ENCODE measurements at places on chromosomes 6 and 20. TPM values are rescaled to one million over a fixed set of nuclear protein-coding genes. Genes with fewer than 3 reads are reported as not detected.

DNA sequence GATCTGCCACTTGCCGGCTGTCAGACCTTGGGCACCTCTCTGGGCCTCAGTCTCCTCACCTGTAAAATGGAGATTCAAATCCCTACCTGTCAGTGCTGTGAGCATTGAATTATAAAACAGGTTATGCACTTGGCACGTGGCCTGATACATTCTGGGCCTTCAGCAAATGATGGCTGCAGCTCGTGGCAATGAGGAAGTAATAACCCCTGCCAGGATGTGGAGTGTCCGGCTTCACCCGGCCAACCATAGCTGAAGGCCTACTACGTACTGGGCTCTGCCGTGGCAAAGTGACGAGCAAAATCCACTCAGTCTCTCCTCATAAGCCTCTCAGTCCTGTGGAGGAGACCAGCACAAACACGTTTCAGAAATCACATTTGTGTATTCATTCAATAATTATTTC is 10.9 kb upstream of the VSTM2L start:
- DNase-seq, result no peak

DNA sequence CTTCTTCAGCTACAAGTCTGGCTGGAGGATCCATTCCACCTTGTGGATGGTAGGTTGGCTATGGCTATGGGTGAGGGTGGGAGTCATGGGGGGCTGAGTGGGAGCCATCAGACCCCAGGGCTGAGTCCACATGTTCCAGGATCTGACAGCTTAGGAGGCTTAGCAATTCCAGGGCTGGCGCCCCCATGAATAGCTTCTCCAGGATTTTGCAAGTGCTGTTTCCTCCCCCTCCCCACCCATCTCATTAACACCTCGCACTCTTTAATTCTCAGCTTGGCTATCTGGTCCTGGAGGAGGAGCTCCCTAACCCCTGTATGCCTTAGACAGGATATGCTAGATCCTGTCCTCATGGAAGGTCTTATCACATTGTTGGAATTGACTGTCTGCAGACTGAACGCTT is 39.0 kb upstream of the ANGPT4 start:
- peak; percentile 37 for DNase-seq

DNA sequence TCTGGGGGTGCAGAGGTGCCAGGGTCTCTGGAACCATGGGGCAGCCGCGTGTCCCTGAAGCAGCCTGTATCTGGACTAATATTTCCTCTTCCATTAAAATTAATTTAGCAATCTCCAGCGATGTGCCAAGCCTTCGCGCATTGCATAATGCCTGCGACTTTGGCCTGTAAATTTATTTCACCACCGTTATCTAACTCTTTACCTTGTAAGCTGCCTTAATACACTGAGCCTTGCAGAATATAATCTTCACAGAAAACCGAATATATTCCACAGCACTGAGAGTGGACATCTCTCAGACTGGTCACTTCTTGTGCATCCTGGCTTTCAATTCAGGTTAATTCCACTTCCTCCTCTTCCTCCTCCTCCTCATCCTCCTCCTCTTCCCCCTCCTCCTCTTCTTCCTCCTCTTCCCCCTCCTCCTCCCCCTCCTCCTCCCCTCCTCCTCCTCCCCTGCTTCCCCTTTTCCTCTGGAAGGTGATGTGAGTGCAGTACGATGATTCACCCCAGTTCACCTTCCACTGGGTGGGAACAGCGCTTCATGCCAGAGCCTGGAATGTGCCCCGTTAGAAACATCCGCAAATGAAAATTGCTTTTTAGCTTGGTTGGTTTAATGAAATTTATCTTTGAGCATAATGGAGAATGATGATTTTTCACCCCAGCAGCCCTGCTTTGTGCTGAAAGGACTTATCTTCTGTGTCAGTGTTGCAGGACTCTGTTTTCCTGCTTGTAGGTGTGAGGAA is 101.4 kb downstream of the CDH4 start:
- DNase-seq, result no peak

- no peak for DNase-seq
These were observed 368.2 kb upstream of the CITED2 start for GRCh38 chr6:139742671-139743070.

DNA sequence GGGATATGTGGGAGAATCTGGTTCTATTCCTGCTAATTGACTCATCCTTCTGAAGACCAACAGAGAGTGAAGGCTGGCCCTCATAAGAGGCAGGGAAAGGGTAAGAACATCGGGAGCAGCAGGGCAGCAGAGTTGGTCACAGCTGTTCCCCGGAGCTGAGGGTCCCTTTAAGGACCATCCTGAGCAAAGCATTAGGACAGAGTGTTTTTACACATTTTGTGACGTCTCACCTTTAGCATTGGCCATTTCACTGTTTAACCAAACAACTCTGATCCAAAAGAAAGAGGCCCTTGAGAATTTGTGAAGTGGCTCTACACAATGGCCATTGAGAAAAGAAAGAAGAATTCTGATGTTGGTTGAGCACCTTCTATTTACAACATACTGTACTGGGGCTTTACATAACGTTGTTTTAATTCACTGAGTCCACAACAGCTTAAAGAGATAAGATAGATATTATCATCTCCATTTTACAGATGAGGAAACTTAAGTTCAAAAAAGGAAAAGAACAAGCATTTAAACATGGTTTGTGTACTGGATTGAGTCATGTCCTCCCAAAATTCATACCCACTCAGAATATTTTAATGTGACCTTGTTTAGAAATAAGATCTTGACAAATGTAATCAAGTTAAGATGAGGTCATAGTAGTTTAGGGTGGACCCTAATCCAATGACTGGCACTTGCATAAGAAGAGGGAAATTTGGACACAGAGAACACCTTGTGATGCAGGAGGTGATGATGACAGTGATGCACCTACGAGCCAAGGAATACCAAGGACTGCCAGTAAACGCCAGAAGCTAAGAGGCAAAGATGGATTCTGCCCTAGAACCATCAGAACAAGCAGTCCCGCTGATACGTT is 62.0 kb downstream of the VGLL2 start:
- DNase-seq, result no peak

GRCh38 chr6:105193647-105194046 is 13.8 kb upstream of the POPDC3 start:
- no peak for DNase-seq

DNA sequence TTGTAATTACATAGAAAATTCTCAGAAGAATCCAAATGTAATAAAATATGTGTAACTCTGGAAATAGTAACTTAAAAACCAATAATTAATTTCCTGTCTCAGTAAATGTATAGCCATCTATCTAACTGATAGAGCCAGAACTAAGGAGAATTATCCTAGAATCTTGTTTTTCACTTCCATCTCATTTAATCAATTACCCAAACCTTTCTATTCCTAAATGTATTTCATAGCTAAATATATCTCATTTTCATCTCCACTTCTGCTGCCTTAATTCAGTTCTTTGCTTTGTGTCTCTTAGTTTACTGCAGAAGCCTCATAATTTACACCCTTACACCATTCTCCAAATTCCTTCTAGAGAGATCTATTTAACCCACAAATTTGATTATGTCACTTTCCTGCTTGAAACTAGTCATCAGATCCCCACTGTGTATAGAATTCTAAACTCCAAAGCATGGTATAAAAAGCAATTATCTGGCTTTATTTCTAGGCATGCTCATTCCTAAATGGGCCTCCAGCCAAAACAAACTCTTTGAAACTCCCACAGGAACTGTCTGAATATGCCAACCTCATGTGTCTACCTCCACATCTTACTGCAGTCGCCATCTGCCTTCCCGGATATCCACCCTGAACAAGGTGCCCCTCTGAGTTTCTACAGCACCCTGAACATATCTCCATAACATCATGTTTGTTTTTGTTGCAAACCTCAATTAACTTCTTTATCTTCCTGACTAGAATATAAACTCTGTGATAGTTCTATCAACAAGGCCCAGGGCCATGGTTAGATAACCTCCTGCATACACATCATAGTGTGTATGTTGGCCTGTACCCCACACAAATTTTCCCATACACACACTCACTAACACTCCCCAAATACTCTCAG is 70.5 kb upstream of the ADTRP start:
- no peak for DNase-seq

DNA sequence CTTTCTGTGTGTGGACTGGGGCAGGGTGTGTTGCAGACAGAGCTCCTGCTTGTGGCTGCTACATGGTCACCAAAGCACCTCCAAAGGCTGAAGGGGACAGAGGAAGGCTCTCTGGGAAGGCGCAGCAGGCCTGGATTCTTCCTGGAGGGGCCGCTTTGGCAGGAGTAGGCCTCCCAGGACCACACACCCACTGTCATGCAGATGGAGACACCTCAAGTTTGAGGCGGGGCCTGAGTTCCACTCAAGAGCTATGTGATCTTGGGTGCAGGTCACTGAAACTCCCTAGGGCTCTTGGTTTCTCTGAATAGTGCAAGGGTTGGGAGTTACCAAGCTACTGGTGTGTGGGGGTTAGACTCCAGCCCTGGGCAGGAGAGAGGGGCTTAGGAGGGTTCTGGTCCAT is 27.9 kb downstream of the EFCAB8 start:
- no peak for DNase-seq

DNA sequence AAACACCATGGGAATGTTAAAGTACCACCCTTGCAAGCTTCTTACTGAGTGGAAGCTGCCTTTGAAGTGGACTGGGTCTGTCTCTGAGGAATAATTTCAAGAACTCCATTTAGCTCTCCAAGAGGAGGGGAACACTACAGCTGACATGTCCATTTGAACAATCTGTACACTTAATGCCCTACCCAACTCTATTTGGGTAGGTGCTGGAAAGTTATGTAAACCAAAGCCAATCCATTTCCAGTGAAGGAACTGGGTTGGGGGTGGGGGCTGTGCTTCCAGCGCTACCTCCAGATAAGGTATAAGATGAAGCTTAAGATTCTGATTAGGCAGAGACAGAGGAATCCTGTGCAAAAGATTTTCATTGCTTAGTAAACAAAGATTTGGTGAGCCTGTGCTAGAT is 122.0 kb downstream of the TCP11 start:
- no peak for DNase-seq

The SLC24A3 gene
- 2.0 TPM for total RNA-seq

The KCNK5 gene
- 15.6 TPM for total RNA-seq

The TINAG gene
- total RNA-seq, result 0.31 TPM

The CST4 gene
- total RNA-seq, result not detected

The ANKS1A gene
- 49.7 TPM for total RNA-seq

The BPIFB2 gene
- total RNA-seq, result not detected
